Germinal center (tissue), 1 donor: ENCODE measurements at places on chromosomes 2 and 18.
A peak's percentile ranks its signal among the peaks of the same experiment; 100 is the strongest.

- DNase-seq, result no peak
Measured at GRCh38 chr2:20052861-20053281, 1.4 kb upstream of the LAPTM4A start.

DNA sequence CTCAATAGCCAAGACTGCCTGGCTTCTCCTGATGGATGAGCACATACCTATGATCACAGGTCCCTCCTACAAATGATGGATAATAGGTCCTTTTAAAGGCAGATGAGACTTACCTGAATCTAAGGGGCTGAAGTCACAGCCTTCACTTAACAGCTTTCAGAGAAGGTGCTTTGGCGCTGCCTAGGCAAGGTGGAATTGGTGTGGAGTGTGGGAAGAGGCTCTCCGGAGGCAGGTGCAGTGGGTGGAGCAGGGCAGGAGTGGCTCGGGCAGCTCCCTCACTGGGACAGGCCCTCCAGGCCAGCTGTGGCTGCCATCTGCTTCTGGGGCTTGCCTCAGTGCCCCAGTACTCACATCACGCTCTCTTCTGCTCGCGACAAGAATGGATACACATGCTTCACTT is 99.0 kb upstream of the TPO start:
- no peak for DNase-seq

DNA sequence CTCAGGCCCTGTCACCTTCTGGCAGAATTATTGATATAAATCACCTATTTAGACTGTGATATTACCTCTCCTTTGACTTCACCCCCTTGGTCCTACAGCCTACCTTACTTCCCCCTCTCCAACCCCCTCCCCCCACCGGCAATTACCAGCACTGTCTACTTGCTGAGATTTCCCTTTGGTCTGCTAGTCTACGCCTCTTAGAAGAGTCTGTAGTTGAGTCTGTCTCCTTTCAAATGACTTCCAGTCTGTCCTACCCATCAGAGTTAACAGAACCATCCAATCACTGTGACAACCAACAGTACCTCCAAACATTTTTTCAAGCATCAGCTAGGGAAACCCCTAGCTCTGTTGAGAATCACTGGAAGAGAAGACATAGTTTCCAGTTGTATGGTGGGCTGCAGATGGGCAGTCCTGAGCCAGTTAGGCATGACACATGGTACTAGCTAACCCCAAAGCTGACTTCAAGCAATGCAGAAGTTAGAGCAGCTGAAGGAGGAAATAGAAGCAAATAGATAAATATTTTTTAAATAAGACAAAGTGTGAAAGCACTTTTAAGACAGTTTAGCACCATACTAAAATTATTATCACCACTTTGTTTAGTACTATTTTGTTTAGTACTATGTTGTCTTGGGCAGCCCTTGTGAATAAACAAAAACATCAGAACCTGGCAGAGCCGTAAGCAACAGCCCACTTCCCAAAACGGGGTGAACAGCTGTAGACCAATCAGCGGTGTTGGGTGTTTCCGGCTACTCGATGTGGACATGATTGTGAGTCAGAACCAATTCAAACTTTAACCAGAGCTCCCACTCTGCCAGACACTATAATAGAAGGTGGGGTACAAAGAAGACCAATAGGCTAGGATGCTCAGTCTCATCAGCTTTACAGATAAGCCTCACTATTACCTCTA is 2.7 kb upstream of the ASNSD1 start:
- DNase-seq, result no peak

DNA sequence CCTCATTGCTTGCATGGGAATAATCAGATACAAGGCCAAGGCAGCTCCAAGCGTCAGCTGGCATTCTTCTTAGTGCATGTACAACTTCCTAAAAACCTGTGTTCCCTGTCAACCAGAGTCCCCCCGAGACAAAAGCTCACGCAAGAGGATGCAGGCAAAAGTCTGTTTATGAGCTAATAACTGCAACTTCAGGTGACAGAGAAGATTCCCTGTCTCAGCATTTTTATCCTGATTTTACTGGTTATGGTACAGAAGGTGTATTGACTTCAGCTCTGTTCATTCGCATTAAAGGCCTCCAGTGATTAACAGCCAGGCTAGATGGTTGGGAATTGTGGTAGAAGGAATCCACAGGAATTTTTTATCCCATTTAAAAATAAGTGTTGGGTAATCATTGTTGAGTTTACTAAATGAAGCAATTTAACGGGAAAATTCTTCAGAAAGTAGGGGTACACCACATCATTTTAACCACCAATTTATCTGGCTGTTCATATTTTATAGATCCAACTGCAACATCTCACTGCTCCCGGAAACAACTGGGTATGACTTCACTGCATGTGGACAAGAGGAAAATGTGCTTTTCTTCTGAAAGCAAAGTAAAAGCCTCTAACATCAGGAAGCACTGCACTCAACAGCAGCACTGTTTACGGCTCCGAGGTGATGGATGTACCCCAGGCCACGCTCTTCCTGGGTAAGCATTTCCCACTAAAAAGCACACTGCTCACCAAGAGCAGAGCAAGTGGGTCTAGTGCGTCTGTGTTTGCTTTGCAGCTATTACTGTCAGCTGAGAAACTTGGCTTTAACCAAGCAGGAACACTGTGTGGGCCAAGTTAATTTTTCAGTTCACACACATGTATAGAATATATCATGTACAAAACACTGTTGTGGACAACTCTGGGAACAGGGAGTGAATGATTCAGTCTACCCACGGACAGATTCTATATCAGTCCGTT is 31.9 kb downstream of the CCBE1 start:
- DNase-seq, result no peak

DNA sequence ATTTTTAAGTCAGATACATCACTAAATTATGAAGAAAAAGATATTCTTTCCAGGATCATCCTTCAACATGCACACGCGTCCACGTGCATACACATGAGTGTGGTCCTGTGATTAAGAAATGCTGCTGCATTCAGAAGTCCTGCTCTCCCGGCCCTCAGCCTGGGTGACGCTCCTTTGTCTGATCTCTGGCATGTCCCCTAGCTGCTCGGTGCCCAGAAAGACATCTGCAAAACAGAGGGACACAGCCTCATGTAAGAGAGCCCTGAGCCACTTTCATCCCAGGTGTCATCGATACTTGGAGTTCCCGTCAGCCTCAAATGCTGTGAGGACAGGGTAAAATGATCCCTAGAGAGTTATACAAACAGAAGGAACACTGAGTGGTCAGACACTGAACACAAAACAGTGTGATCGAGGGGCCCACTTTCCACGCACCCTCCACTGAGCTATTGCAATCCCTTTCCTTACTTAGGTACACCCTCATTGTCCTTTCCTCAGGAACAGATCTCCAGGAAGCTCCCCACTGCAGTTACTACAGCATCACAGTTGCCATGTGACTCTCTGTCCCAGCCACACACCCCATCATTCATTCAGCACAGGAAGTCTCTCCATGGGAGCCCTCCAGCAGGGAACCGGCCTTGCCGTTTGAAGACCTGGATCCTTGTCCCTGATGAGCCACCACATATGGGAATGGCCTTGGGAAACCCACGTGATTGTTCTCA is 32.1 kb downstream of the CRACDL start:
- no peak for DNase-seq

DNA sequence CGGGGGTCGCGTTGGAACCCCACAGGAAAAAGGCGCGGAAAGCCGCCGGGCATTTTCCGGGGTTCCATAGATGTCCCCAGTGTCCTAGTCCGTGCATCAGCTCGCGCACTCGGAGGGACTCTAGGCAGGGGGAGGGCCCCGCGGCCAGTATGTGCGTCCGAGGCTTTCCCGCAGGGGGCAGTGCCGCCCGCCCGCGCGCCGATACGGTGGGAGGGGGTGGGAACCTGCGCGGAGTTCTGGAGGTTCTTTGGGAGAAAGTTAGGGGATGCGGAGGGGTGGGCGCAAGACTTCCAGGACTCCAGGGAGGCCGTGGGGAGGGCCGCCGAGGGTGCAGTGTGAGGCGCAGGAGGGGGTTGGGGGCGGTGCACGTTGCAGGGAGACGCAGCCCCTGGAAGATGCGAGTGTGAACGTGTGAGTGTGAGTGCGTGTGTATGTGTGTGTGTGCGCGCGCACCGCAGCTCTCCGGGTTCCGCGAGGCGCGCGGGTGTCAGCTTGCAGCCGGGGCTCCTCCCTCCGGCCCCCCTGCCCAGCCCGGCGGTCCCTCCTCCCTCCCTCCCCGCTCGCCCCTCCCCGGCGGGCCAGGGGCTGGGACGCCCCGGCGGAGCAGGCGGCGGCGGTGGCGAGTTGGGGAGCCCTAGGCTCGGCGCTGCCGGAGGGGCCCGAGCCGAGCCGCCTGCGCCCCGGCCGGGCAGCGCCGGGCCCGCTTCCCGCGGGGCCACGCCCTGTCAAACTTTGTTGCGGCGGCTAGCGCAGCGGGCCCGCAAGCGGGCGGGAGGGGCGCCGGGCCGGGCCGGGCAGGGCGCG is at the start of gene TCF7L1:
Gene TCF7L1, plus strand, starts transcription at position 559 of the 804 bp plus-strand sequence. CDS start 293 bp downstream, outside the sequence.
- peak; percentile 49 for DNase-seq

DNA sequence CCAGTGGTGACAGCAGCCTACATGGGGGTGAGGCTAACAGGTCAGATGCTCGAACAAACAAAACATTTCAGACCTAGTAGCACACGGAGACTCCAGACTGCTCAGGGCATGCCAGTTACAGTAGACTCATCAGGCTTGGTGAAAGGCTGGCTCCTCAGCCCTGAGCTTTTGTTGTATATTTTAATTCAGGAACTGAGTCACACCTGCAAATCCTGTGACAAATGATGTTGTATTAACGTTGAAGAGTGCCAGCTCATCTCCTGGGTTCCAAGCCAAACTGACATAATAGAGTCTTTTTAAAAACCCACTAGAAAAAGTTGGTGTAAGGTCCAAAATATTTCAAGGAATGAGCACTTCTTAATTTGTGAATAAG is 65.3 kb downstream of the C1D start:
- DNase-seq, result no peak
